ENCODE measurements at places on chromosomes 4 and X.

- DNase-seq: no peak
Observed at GRCh38 chr4:48300004-48300403, 30.4 kb upstream of the TEC start.

DNA sequence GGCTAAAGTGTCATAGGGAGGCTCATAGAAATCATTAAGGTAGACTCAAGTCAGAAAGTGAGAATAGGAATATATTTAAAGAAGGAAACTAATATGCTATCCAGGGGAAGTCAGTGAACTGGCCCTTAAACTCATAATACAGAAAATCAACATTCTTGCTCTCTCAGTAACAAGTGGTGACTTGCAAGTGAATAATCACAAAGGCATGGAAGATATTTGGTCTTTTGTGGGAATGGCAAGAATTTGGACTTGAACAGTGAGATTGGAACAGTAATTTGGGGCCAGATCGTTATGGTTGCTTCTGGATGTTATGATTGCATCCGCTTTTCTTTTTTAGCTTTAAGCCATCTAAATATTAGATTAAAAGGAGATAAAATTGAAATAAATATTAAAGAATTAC lies 103.8 kb downstream of the TBC1D19 start:
- no peak for DNase-seq

DNA sequence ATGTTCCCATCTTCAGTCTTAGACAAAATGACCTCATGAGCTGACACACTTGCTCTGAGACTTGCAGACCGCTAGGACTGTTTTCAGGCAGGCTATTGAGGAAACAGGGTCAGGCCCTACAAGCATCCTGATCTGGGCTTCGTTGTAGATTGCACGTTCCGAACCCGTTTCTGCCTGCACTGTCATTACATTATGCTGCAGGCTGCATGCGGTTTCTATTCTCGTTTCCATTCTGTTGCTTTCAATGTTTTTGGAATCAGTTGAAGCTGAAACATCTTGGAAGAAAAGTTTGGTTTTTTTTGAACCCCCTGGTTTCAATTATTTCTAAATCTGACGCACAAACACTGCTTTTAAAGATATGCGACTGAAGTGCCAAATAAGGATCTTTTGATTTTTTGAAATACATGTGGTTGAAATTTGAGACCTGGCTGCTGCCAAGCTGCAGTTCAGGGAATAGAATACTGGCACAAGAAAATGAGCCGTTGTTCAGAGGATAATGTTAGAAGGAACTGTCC lies 716.1 kb upstream of the INTU start:
- peak; percentile 57 for DNase-seq

DNA sequence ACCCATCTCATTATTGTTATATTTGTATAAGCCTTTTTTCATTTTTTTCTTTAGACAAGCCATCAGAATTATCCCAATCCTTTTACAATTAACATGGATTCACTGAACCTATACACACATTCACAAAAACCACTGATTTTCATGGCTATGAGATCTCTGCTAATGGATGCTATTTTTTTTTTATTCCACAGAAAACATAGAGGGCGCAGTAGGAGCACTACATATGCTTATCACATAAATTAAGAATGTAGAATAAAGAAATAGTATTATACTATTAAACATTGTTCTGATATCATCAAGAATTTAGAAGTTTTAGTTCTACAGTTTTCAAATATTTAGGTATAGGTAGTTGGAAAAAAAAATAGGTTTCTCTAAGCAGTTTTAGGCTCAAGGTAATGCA lies 1477.4 kb downstream of the ARAP2 start:
- no peak for DNase-seq

GRCh38 chr4:94127707-94128328 lies 79.8 kb upstream of the SMARCAD1 start:
- no peak for DNase-seq

DNA sequence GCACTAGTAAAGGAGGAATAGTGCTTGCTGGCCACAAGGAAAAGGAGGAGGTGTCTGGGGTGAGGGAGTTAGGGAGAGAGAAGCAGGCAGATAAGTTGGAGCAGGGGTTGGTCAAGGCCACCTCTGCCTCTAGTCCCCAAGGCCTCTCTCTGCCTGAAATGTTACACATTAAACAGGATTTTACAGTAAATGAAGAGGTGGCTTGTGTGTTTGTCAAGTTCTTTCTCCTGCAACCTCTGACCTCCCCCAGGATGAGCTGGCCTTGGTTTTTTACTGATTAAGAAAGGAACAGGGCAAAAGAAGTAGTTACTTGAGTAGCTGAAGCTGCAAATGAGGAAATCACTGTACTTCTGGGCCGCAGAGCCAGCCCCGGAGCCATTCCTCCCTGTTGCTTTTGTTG lies 2.0 kb downstream of the GJB1 start:
- DNase-seq: no peak

GRCh38 chr4:7336732-7337131 lies 98.0 kb downstream of the PSAPL1 start:
- no peak for DNase-seq

DNA sequence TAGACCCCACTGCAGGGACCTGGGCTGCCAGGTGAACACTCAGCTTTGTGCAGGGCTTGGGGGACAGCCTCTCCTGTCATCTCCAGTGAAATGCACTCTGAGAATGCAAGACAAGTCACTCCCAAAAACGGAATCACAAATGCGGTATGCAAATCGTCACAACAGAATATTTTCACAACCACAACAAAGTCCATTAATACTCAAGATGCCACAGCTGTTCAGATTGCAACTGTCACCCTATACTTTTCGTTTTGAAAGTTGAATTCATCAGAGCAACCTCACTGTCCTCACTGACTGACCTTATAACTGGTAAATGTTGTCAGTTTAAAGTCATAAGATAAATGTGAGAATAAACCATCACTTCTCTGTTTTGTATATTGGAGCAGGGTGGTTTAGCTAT lies 16.6 kb downstream of the JAKMIP1 start:
- DNase-seq: no peak

- DNase-seq: no peak
Observed at GRCh38 chr4:39942507-39942906, 35.2 kb downstream of the PDS5A start.

DNA sequence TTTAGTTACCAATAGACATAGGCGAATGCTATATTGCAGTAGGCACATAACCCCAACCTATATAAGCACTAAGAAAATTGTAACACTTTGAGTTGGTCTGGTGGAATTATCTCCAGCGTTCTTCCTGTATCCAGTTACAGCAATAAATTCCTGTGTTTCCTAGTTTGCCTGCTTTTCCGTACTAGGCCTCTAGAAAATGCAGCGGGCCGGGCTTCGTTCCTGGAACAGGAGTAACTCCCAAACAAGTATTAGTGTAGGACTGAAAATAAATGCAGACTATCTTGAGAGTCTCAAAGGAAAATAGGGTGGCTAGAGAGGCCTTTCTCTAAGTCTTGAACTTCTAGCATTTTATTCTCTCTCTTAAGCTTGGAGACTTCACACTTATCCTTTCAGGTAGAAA lies 159.8 kb downstream of the OR13H1 start:
- no peak for DNase-seq

- DNase-seq: no peak
Observed at GRCh38 chr4:26175006-26175786, 145.6 kb upstream of the RBPJ start.

DNA sequence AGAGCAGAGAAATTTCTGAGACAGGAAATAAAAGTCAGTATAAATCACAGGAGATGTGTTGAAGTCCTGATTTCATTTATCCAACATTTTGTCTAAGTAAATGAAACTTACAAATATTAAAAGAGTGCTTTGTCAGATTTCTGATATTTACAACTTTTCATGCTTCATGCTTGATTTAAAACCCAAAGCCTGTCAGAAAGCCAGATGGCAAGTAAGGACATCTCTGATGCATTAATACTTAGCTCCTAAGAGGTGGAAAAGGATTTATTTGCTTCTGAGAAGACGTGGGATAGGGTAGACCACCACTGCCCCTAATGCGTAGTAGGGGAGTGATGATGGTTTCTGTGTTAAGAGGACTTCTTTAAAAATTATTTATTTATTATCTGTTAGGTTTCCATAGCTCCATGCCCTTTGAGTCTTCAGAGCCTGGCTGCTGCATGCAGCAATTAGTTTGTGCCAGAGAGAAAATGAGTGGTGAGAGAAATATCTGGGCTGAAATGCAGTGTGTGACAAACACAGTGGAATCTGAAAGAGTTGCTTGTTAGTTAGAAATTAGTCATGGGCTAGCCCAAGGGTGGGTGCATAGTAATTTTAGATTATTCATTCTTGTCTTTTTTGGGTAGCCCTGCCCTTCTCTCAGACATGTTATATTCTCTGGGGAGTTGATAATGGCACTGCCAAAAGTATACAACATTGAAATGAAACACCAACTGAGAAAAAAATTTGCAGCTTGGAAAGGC lies 333.8 kb downstream of the C4orf33 start:
- no peak for DNase-seq

GRCh38 chrX:138191998-138192397 lies 519.5 kb downstream of the FGF13 start:
- no peak for DNase-seq

GRCh38 chr4:52932591-52933470 lies 70.7 kb downstream of the RASL11B start:
- DNase-seq: peak; percentile 85

Measured in brain pericyte (primary cell).